Left cardiac atrium (tissue), 4 donors: ENCODE measurements at places on chromosomes 1 and 21. TPM values are rescaled to one million over a fixed set of nuclear protein-coding genes. Genes with fewer than 3 reads are reported as not detected.

GRCh38 chr1:30691480-30691879, 31.9 kb downstream of the MATN1 start:
- no peak for DNase-seq

GRCh38 chr1:84247425-84248220, 53.9 kb upstream of the SAMD13 start:
- DNase-seq = no peak

DNA sequence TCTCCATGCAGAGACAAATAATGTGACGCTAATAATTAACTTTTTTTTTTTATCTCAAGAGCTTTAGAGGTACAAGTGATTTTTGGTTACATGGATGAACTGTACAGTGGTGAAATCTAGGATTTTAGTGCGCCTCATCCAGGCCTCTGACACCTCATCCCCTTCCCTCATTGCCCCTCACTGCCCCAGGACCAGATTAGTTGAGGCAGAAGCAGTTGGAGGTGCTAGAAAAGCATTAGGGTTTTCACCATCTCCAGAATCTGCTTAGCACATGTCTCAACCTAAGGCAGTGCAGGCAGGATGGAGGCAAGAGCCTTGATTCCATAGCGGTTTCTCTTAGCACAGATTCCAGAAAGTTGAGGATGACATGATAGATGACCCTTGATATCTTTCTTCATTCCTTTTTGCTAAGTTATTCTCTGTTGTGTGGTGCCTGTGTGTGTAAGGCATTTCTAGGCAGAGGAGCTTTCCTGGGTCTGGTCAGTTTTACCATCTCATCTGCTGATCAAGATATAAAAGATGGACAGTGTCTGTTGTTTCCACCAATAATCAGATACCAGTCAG, 16.3 kb upstream of the IL10 start:
- DNase-seq = no peak

DNA sequence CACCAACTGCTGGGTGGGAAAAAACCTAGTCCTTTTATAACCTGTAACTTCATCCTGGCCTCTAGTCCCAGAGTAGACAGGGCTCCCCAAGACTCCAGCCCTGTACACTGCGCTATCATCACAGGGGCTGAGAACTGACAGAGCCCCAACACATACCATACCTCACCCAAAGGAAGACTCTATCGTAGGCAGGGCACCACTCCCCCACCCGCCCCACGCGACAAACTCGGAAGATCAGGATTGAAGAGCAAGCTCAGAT, 15.8 kb downstream of the INPP5B start:
- DNase-seq = no peak

GRCh38 chr1:159700312-159700711, 14.1 kb downstream of the CRP start:
- DNase-seq = no peak

Gene RIPPLY3
- not detected for total RNA-seq

GRCh38 chr1:116904791-116905320, 4.9 kb upstream of the PTGFRN start:
- no peak for DNase-seq

- peak; percentile 93 for DNase-seq
Observed at GRCh38 chr21:46295996-46296752, 10.0 kb downstream of the YBEY start.

Gene FCRL2
- total RNA-seq = not detected

GRCh38 chr1:209012443-209013196, 570.9 kb upstream of the CAMK1G start:
- no peak for DNase-seq

Gene ADAMTS5
- total RNA-seq = 7.2 TPM

DNA sequence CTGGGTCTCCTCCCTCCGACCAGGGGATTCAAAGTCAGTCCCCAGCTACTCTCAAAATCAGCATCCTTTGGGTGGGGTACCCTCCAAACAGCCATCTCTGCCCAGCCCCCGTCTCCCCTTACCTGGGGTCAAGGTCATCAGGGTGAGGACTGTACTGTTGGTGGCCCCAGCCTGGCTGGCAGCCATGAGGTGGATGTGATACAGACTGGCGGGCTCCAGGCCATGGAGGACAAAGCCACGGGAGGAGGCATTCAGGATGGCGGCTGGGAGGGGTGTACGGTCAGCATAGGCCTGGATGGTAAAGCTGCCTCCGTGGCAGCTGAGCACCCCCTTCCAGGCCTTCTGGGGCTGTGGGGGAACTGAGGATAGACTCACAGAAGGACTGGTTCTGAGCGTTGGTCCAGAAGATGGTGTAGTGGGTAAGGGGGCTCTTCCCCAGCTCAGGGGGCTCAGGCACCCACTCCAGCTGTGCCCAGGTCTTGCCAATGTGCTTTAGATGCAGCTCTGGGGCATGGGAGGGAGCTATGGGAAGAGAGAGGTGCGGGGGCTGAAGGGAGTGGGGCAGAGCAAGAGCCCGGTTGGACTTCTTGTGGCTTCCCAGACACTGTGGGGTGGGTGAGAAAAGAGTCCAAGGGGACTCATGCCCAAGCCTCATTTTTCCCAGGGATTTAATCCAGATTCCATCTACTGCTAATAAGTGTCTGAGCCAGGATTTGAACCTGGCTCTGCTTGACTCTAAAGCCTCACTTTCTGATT, 3.7 kb upstream of the MRPS15 start:
- no peak for DNase-seq

DNA sequence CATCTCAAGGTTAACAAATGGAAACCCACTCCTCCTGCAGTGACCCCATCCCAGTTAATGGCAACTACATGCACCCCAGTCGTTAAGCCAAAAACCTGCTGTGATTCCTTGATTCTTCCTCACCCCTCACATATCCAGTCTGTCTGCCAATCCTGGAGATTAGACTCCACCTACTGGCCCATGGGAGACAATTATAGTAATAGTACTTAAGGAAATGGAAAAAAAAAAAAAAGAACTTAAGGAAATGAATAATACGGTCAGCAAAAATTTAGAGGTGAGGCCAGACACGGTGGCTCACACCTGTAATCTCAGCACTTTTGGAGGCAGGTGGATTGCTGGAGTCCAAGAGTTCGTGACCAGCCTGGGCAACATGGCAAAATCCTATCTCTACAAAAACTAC, 7.0 kb downstream of the NOL9 start:
- DNase-seq = no peak

GRCh38 chr1:203888807-203889251, 27.4 kb downstream of the SNRPE start:
- no peak for DNase-seq

- DNase-seq = no peak
Observed at GRCh38 chr1:222792744-222793143, 22.1 kb upstream of the DISP1 start.

DNA sequence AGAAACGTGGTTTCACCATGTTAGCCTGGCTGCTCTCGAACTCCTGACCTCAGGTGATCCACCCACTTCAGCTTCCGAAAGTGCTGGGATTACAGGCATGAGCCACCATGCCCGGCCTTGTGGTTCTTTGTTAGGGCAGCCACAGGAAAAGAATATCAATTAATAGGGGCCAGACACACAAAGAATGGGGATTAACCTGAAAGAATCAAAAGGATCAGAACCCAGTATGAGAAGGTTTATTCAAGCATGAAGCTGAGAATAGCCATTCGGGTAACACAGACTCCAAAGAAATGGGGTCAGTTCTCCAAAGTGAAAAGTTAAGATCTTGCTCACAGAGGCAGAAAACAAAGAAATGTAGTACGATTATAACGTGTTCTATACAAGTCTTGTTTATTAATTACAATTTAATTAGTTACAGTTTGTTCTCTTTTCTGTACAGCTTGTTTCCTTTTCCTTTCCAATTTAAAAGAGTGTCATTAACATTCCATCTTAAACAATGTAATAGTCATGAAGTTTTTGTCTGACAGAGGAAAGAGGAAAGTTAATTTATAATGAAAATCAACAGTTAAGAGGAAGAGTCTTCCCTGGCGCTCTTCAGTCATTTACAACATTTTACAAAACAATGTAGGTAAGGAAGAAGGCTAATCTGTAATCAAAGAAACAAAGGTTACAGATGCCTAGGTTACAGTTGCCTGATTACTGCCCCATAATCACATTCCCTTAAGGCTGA, 51.3 kb upstream of the SLC45A1 start:
- no peak for DNase-seq

Gene HPCA
- not detected for total RNA-seq

DNA sequence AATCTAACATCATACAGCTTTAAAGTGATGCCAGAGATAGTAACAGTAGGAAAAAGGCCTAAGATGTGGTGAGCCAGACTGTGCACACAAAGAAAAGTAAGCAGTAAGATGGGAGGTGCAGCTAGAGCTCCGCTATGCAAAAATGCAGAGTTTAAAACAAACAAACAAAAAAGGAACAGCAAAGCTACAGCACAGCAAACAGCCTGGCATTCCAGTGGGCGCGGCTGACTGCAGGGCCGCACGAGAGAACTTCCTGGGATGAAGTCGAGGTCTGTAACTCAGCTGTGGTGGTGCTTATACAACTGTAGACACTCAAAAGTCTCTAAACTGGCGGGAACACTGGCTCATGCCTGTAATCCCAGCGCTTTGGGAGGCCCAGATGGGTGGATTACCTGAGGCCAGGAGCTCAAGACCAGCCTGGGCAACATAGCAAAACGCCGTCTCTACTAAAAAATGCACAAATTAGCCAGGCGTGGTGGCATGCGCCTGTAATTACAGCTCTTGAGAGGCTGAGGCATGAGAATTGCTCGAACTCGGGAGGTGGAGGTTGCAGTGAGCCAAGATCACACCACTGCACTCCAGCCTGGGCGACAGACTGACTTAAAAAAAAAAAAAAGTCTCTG, 30.1 kb downstream of the PRDM15 start:
- DNase-seq = no peak

Gene KLHDC9
- 5.7 TPM for total RNA-seq

DNA sequence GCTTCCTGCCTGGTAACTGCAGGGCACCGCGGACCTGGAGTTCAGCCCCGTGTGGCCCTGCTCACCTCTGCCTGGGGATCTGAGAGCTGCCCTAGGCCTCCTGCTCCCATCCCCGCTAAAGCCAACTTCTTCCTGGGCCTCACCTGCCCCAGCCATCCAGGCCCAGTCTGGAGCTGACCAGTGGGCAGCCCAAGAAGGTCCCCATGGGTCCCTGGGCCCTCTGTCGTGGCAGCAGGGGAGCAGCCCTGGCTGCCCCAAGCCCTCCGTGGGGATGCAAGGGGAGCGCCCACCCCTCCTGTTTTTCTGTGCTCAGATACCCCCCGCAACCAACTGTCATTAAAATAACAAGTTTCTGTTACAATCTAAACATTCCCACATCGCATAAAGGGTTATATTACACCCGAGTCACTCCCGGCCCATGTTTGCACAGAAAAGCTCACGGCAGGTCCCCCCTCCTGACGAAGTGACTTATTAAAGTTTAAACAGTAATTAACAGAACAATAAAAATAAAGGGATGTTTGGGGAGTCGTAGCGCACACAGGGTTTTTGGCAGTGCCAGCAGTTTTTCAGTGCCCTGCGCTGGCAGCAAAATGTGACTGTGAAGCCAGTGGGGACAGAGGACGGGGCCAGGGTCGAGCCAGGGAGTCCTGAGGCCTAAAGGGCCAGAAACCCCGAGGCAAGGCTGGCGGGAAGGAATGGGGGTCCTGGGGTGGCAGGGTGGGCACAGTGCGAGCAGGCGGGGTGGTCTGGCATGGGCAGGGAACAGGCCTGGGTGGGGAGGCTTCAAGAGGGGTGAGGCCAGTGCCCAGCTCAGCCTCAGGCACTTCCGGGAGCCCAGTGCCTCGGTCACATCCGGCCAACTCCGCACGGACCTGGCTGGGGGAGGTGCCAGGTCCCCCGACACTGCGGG, 121.5 kb downstream of the CASZ1 start:
- DNase-seq = no peak

DNA sequence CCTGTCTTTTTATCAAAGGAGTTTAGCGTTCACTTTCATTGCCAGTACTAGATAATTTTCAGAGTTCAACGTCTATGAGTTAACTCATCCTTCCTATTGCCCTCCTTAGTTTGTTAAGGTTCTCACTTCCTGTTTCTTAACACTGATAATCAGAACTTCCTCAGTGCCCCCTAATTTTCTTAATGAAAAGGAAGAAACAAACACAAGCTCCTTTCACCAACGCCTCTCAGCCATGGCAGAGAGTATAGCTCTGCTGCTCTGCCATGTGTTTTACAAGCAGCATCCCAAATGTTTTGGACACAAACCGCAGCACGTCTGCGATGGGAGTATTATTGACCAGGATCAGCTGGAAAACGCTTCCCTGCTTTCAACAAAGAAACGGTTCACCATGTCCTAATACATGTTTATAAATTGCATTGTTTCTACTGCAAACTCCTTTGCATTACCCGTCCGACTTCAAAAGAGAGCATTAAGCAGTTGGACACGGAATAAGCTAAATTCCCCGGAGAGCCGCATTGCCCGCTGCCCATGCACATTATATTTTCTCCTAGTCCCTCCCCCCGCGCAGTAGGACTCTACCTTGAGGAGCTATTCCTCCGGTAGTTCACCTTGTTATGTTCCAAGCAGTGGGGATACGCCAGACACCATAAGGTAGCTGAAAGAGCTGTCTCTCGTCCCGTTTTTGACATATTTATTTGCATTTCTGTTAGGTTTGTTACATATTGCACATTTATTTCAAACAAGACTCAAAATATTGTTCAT, 561 bp downstream of the OLFM3 start:
- DNase-seq = no peak

- DNase-seq = peak; percentile 18
Observed at GRCh38 chr21:45329261-45330074, 41.8 kb upstream of the POFUT2 start.

DNA sequence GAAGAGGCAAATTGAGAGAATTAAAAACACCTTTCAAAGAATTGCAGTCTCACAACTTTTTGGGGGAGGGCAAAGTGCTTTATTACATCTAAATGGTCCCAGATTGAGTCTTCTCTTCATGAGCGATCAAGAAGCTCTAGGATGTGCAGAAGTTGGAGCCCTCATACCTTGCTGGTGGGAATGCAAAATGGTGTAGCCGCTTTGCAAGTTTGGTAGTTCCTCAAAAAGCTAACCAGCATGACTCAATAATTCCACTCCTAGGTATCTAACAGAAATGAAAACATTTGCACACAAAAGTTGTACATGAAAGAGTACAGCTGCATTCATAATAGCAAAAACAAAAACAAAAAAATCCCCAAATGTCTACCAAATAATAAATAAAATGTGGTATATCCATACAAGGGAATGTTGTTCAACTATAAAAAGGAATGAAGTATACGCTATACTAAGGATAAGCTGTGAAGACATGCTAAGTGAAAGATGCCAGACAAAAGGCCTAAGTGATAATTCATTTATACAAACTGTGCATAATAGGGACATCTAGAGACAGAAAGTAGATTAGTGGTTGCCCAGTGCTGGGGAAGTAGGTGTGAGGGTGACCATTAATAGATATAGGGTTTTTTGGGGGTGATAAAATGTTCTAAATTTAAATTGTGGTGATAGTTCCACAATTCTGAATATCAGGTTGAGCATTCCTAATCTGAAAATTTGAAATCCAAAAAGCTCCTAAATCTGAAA, 55.2 kb downstream of the SELENOF start:
- no peak for DNase-seq
